ENCODE measurements at places on chromosomes 4 and X.
A peak's percentile ranks its signal among the peaks of the same experiment; 100 is the strongest.

GRCh38 chr4:78846258-78846657, 70.1 kb downstream of the BMP2K start:
- H3K4me3 ChIP-seq = no peak overlapping the region
- H3K36me3 ChIP-seq = peaks cover 24% of the 10 kb centered on the region
- no peaks in the 10 kb centered on the region for H3K27me3 ChIP-seq
- DNase-seq = peak; percentile 4

DNA sequence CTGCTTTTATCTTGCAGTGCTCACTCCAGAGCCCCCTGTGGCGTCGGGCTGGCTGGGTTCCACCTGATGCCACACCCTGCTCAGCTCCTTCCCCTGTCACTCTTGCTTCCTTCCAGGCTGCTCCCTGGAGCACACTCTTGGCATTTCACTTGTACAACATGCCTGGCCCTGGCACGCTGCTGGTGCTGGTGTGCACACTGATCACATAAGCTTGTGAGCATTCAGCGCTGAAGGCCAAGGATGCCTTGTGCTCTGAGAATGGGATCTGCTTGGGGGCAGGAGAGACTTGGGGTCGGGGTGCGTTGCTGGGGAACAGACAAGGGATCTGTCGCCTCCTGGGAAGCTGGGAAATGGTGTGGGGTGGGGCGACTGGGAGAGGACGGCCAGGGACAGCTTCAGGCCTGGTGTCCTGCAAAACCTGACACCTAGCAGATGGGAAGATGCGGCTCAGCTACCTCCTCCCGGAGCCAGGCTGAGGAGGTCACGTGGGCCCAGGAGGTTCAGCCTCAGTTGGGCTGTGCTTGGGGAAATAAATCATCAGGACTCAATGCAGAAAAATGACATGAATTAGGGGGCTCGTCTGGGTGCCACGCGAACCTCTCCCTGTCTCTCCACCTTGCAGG, 108.5 kb downstream of the PHKA2 start:
- H3K27ac ChIP-seq = no peak overlapping the region
- H3K36me3 ChIP-seq = no peaks in the 10 kb centered on the region
- no peaks in the 10 kb centered on the region for H3K27me3 ChIP-seq
- DNase-seq = no peak

GRCh38 chr4:1635464-1635863, 48.6 kb downstream of the FAM53A start:
- no peaks in the 10 kb centered on the region for H3K27me3 ChIP-seq
- H3K27ac ChIP-seq = no peak overlapping the region
- no peak overlapping the region for H3K4me3 ChIP-seq
- H3K36me3 ChIP-seq = no peaks in the 10 kb centered on the region
- no peaks in the 10 kb centered on the region for H3K4me1 ChIP-seq

DNA sequence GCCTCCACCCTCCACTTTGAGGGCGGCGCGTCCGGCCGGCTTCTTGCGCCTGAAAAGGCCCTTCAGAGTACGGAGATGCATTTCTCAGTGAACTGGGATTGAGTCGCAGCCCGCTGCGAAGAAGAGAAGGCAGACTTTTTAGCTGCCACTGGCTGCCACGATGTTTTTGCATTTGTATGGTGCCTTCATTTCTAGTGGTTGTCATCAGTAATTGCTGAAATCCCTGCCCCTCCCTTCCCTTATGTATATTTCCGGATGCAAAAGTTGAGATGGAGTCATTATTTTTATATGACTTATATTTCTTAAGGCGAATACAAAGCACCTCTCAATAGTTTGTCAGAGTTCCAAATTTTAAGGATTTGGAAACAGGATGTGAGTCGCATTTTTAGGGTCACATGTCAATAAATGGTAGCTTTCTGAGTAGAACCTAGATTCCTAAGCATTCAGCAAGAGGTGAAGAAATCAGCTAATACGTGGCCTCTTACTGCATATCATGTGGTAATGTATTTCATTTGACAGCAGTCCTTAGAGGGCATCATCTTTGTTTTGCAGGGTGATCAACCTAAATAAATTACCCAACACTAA, 658 bp downstream of the ATP6AP2 start:
- H3K36me3 ChIP-seq = no peaks in the 10 kb centered on the region
- H3K4me1 ChIP-seq = peaks cover 6% of the 10 kb centered on the region
- H3K4me3 ChIP-seq = peak overlapping the region; percentile 93
- DNase-seq = peak; percentile 57
- H3K27me3 ChIP-seq = no peaks in the 10 kb centered on the region
- peak overlapping the region; percentile 84 for H3K27ac ChIP-seq

DNA sequence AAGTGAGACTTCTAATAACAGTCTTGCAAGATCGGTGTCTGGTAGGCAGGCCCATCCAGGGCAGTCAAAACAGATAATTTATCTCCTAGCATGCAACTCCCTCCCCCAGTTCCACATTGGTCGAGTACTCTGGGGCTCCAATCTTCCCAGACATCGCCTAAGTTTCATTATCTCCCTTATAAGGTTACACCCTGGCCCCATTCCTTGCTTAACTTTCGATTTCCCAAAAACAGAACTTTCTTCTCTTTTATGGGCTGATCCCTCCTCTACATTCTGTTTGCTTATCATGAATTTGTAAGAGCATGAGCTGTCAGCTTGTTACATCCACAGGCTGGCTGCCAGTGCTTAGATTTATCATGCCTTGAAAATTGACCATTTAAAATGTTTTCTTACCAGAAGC, 471.3 kb downstream of the TECRL start:
- H3K27me3 ChIP-seq = no peaks in the 10 kb centered on the region
- no peak overlapping the region for H3K27ac ChIP-seq
- DNase-seq = no peak
- H3K4me1 ChIP-seq = no peaks in the 10 kb centered on the region
- H3K4me3 ChIP-seq = no peak overlapping the region

- H3K4me3 ChIP-seq = no peak overlapping the region
- no peaks in the 10 kb centered on the region for H3K4me1 ChIP-seq
- no peaks in the 10 kb centered on the region for H3K36me3 ChIP-seq
- H3K27ac ChIP-seq = no peak overlapping the region
- no peak for DNase-seq
These were observed 588 bp downstream of the ART3 start for GRCh38 chr4:76074993-76075600.

DNA sequence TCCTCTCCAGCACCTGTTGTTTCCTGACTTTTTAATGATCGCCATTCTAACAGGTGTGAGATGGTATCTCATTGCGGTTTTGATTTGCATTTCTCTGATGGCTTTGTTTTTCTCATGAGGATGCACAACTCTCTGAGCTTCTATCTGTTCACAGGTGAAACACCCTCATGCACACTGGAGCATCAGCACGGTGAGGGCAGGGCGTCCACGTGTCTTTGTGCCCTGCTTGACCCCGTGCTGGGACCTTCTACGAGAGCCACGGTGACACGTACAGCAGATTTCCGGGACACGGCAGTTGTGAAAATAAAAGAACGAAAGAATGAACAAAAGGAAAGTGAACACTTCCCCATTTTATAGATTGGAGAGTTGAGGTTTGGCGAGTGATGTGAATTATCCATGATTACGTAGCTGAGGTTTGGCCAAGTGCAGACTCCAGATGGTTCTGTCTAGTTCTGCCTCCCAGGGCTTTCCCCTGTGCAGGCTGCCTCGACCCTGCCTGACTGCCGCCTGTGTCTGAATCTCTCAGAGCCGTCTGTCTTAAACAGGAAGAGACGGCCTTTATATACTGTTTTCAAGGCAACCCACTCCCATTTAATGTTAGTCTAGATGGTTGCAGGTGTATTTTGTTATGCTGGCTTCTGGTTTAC, 67.8 kb upstream of the SORBS2 start:
- DNase-seq = no peak
- H3K36me3 ChIP-seq = no peaks in the 10 kb centered on the region
- no peak overlapping the region for H3K4me3 ChIP-seq
- peaks cover 17% of the 10 kb centered on the region for H3K4me1 ChIP-seq
- no peaks in the 10 kb centered on the region for H3K27me3 ChIP-seq

- H3K36me3 ChIP-seq = no peaks in the 10 kb centered on the region
- H3K27me3 ChIP-seq = no peaks in the 10 kb centered on the region
- H3K4me3 ChIP-seq = no peak overlapping the region
These were observed 2144.7 kb downstream of the PCDH7 start for GRCh38 chr4:32864713-32865351.

DNA sequence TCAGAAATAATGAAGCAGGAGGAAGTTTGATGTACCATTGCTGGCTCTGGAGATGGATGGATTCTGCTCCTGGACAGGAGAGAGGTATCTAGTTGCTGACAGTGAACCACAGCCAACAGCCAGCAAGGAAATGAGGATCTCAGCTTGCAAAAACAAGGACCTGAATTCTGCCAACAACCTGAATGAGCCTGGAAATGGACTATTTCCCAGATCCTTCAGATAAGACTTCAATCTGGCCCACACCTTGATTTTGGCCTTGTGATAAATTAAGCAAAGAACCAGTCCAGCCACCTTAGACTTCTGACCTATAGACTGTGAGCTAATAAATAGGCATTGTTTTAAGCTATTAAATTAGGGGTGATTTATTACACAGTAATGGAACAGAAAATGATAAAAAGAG, 220.3 kb downstream of the ADAMTS3 start:
- H3K36me3 ChIP-seq = no peaks in the 10 kb centered on the region
- DNase-seq = no peak
- no peak overlapping the region for H3K4me3 ChIP-seq
- no peaks in the 10 kb centered on the region for H3K27me3 ChIP-seq
- H3K4me1 ChIP-seq = no peaks in the 10 kb centered on the region

DNA sequence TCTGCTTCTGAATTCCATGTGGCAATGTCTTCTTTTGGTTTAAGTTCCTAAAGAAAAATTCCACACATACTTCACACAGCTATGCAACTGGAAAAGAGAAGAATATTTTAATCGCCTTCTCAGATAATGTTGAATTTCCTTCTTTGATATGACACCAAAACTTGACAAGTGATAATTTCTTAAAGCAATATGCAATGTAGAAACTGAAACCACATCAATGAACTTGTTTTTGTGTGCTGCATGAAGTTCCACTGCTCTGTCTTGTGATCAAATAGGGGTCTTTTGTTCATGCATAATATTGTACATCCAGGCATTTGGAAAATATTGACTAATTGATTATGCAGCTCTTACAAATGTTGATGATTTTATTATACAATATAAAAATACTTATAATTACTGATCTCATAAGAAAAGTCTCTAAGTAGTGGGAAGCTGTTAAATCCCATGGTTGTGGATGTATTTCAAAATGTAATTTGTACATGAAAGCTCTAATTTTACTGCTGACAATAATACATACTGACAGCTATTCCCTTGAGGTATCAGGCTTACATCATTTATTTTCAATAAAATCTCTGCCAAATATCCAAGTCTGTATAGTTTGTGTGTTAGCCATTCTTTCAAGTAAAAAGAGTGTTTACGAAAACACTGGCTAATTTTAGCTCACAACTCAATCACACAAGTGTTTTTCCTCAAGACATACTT, 56.5 kb downstream of the AGA start:
- H3K4me3 ChIP-seq = no peak overlapping the region
- no peaks in the 10 kb centered on the region for H3K36me3 ChIP-seq
- DNase-seq = no peak
- no peaks in the 10 kb centered on the region for H3K27me3 ChIP-seq

DNA sequence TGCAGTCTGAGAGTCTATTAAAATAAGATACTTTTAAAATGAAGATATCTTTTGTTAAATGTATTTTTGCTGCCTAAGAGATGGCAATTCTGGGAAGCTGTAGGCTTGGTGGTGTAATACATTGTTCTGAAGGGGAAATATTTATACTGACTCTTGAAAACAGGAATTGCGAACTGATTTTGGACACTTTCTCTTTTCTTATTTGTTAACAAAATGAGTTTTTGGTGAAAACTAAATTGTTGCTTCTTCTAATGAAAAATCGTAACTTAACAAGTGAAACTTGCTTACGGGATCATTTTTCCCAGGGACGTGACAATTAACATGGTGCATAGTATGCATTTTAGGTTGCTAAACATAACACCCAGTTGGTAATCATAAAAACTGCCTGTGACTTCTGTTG, 71.0 kb downstream of the RAPGEF2 start:
- no peak for DNase-seq
- H3K27ac ChIP-seq = no peak overlapping the region
- no peaks in the 10 kb centered on the region for H3K27me3 ChIP-seq
- H3K4me3 ChIP-seq = no peak overlapping the region
- peaks cover 20% of the 10 kb centered on the region for H3K4me1 ChIP-seq

GRCh38 chrX:30795981-30796958, 92.8 kb downstream of the TAB3 start:
- no peaks in the 10 kb centered on the region for H3K36me3 ChIP-seq
- no peak overlapping the region for H3K4me3 ChIP-seq
- no peaks in the 10 kb centered on the region for H3K27me3 ChIP-seq
- no peak overlapping the region for H3K27ac ChIP-seq
- no peaks in the 10 kb centered on the region for H3K4me1 ChIP-seq
- no peak for DNase-seq

- no peak overlapping the region for H3K27ac ChIP-seq
- H3K36me3 ChIP-seq = no peaks in the 10 kb centered on the region
- H3K27me3 ChIP-seq = no peaks in the 10 kb centered on the region
These were observed 26.2 kb downstream of the DLG3 start for GRCh38 chrX:70470850-70471289.

- no peaks in the 10 kb centered on the region for H3K4me1 ChIP-seq
- no peaks in the 10 kb centered on the region for H3K36me3 ChIP-seq
- H3K27ac ChIP-seq = no peak overlapping the region
- DNase-seq = peak; percentile 15
- H3K27me3 ChIP-seq = no peaks in the 10 kb centered on the region
These were observed 19.4 kb upstream of the SMIM31 start for GRCh38 chr4:164734484-164734883.

GRCh38 chr4:74374561-74375327, 9.8 kb downstream of the EREG start:
- H3K36me3 ChIP-seq = no peaks in the 10 kb centered on the region
- peaks cover 30% of the 10 kb centered on the region for H3K4me1 ChIP-seq
- peak; percentile 98 for DNase-seq
- peak overlapping the region; percentile 83 for H3K27ac ChIP-seq
- H3K27me3 ChIP-seq = no peaks in the 10 kb centered on the region

- no peak overlapping the region for H3K4me3 ChIP-seq
- no peaks in the 10 kb centered on the region for H3K36me3 ChIP-seq
- no peaks in the 10 kb centered on the region for H3K4me1 ChIP-seq
- DNase-seq = no peak
- H3K27ac ChIP-seq = no peak overlapping the region
- H3K27me3 ChIP-seq = peaks cover 17% of the 10 kb centered on the region
These were observed 65.4 kb upstream of the ADRA2C start for GRCh38 chr4:3700736-3701135.

DNA sequence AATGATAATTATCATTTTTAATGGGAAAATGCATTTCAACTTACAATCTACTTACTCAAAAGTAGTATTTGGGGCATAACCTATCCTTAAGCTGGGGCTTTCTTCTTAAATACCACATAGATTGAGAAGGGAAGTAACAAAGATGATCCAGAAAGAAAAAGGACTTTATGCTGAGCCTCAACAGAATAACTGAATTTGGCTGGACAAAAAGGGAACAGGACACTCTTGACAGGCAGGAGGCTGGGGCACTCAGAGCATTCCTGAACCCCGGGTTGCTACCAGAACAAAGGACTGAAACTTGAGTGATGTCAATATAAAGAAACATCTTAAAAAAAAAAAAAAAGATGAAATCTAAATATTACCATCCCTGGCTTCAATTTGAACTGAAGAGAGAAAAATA, 23.9 kb downstream of the RELL1 start:
- no peak overlapping the region for H3K27ac ChIP-seq
- peaks cover 22% of the 10 kb centered on the region for H3K4me1 ChIP-seq

GRCh38 chr4:69858690-69859089, 1.3 kb downstream of the SULT1E1 start:
- no peak overlapping the region for H3K27ac ChIP-seq
- H3K4me1 ChIP-seq = no peaks in the 10 kb centered on the region
- H3K4me3 ChIP-seq = no peak overlapping the region
- no peaks in the 10 kb centered on the region for H3K36me3 ChIP-seq
- H3K27me3 ChIP-seq = no peaks in the 10 kb centered on the region

All from GM23248 (cell line).